ENCODE measurements at places on chromosomes 2 and 18. TPM values are rescaled to one million over a fixed set of nuclear protein-coding genes. Genes with fewer than 3 reads are reported as not detected.

- no peak for DNase-seq
Observed at GRCh38 chr2:17544256-17544655, 3.8 kb downstream of the VSNL1 start.

GRCh38 chr2:120044336-120044735, 31.5 kb downstream of the EPB41L5 start:
- DNase-seq = no peak

- DNase-seq = no peak
Observed at GRCh38 chr2:70830366-70830765, 5.2 kb downstream of the CD207 start.

- DNase-seq = no peak
Observed at GRCh38 chr2:28358668-28359201, 33.9 kb upstream of the FOSL2 start.

DNA sequence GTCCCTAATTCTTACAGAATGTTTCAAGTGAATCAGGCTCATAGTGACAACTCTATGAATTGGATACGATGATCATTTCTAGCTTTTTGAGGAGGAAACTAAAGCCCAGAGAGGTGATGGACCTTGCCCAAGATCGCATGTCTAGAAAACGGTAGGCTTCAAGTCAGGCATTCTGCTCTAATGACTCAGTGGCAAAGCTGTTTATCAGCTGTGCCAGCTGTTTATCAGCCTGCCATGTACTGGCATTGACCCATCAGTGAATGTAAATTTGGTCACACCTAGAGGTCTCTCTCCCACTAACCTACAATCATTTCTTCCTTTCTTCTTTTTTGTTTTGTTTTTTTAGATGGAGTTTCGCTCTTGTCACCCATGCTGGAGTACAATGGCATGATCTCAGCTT, 6.1 kb upstream of the DAW1 start:
- DNase-seq = no peak

SAG gene
- not detected for polyA plus RNA-seq

DNA sequence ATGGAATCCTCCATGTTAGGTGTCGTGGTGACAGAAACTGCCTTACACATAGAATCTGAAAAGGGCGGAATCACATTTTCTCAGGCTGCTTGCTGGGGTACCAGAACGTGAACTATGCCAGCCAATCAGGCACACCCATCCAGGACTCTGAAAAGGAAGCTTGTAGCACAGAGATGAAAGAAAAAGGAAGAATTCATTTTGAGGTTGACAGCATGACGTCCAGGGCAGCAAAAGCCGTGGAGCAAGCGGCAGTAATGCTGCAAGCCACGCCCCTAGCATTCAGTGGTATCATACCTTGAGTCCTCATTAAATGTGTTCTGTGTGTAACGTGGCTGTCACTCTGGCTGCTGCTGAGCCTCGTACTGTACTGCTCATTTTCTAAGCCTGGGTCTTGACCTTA, 304.0 kb downstream of the DYSF start:
- DNase-seq = no peak

INO80B gene
- polyA plus RNA-seq = 4.8 TPM

MAPK4 gene
- polyA plus RNA-seq = not detected

DNA sequence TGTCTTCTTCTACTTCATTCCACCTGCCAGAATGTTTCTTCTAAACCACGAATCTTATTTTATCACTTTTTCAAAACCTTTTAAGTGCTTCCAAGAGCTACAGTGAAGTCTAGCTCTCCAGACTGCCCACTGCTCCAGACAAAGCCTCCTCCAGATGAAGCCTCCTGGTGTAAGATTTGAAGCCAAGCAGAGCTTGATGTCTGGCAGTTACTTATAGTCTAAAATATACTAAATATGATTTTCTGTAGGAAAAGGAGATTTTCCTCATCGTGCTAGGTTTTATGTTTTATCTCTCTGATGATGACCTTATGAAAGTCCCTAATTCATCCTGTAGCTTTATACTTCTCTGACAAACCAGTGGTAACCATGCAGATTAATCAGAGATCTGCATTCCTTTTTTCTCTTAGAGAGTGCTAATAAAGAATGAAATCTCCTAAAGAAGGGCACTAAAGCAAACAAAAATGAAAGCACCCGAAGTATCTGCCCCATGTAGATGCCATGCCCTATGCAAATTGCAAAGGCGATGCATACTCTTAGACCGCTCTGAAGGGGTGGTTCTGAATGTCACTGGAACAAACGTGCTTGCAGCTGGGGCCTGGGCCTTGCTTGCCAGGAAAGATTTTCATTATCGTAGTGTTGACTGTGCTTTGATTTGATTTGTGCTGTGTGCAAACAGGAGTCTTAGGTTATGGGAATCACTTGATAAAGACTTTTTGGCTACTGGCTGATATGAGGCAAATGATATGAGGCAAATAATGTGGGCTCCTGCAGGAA, 314.2 kb downstream of the PID1 start:
- DNase-seq = no peak

DNA sequence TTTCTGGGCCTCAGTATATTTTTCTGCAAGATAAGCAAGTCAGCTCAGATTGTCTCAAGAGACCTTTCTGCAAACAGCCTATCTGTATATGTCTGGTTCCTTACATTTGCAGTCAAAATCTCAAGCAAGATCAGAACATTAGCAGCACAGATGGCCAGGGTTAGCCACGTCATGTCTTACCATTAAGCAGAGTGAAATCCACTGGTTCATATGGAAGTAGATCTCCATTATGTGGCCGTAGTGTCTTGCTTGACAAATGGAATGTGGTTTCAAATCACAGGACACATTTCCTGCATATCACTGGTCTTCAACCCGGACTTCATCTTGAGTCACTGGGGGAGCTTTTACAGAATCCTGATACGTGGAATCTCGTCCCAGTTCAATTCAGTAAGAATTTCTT, 500.2 kb downstream of the FBXO15 start:
- DNase-seq = no peak

SLC11A1 gene
- not detected for polyA plus RNA-seq

- DNase-seq = no peak
Observed at GRCh38 chr2:156944871-156945270, 312.6 kb upstream of the GALNT5 start.

- DNase-seq = no peak
Observed at GRCh38 chr18:53458268-53458667, 766.2 kb downstream of the MBD2 start.

DNA sequence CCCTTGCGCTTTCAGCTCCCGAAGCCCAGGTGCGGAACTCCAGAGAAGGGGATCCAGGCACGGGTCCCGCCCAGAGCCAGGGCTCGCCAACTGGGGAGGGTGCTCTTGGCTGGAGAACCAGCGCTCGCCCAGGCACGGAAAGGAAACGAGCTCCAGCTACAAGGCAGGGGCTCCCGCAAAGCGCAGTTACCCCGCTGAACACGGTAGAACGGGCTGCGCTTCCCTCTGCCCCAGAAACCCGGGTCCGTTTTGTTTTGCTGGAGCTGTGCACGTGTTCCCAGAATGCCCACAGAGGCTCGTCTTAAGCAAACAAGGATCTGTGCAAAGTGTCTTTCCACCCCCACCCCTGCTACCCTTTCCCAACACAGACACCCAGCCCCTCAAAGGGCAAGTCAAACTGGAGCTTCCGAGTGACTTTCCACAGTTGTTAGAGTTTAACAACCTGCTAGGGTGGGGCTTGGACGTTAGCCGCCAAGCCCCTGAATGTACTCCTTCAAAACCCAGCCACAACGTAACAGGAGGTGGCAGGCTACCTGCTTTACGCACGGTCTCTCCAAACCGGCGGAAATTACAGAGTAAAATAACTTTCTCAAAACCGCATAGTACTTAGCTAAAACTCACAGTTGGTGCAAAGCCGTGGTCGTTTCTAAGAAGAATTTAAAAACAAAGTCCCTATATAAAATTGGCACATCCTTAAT, 775 bp downstream of the RNF125 start:
- no peak for DNase-seq

GRCh38 chr2:177551989-177552421, 159.4 kb downstream of the AGPS start:
- no peak for DNase-seq

GRCh38 chr2:105822186-105822585, 77.5 kb downstream of the NCK2 start:
- no peak for DNase-seq

DNA sequence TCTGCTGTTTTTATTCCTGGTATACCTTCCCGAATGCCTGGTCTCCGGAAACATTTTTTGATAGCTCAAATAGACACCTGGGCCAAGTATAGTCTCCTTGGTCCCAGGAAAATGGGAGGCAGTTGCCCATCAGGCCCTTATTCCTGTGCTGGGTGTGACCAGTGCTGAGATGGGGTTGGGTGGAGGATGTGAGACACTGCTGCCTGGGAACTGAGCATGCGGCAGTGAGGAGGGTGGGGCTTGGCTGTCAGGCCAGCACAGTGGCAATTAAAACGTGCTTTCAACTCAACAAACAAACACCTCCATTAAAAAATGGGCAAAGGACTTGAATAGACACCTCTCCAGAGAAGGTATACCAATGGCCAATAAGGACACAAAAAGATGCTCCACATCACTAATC, 12.5 kb downstream of the KLHL29 start:
- no peak for DNase-seq

DNA sequence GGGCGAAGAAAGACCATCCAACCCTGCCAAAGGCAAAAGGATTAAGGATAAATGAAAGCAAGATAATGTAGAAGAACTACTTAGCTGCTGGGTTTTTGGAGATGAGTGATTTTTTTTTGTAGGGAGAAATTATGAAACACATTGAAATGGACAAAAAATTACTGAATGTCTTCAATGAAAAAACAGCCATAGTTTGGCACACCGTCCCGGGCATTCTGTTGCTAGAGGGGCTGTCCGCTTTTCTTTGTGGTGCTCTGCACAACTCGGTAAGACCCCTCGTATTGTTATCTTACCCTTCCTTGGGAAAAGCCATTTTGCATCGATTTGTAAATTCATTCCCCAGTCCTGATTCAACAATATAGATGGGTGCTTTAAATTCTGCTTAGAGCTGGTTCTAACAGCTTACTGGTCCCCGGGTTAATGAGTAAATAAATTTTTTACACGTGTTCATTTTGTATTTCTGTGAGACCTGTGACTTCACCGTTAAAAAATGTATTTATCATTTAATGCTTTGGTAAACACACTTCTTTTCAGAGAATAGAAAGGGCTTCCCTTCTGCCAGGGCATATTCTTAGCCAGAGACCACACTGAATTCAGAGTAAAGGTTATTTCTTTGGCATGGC, 912 bp upstream of the LAPTM4A start:
- DNase-seq = no peak

ANO7 gene
- polyA plus RNA-seq = 0.40 TPM

LDAH gene
- 25.5 TPM for polyA plus RNA-seq

- no peak for DNase-seq
Observed at GRCh38 chr2:179255129-179255528, 9.5 kb downstream of the SESTD1 start.

HOXD3 gene
- not detected for polyA plus RNA-seq

GRCh38 chr2:96898641-96899412, 28.9 kb upstream of the SEMA4C start:
- DNase-seq = no peak

GRCh38 chr2:216829533-216829932, 30.3 kb downstream of the TNP1 start:
- no peak for DNase-seq

DNA sequence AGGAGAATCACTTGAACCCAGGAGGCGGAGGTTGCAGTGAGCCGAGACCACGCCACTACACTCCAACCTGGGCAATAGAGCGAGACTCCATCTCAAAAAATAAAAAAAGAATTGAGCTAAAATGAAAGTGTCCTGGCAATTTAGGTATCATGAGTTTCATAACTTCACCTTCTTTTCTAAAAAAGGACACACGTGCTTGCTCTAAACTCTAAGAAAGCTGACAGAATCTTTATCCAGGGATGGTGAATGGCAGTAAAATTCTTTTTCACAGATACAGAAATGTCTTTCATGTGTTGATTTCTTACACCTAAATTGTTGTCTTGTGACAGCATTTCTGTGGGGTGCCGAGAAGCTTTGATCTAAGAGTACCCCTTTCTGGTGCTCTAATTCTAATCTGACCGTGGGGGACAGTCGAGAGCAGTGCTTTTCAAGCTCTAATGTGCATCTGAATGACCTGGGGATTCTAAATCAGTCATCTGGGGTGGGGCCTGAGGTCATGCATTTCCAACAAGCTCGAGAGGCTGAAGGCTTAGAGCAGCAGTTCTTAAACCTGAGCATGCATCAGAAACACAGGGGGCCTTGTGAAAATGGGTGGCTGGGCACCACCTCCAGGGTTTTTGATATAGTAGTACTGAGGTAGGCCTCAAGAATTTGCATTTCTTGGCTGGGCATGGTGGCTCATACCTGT, 42.1 kb upstream of the REL start:
- DNase-seq = no peak

GRCh38 chr2:190794377-190794776, 86.2 kb upstream of the GLS start:
- DNase-seq = no peak

- no peak for DNase-seq
Observed at GRCh38 chr2:9017411-9017810, 13.9 kb upstream of the MBOAT2 start.

RAX gene
- not detected for polyA plus RNA-seq

DNA sequence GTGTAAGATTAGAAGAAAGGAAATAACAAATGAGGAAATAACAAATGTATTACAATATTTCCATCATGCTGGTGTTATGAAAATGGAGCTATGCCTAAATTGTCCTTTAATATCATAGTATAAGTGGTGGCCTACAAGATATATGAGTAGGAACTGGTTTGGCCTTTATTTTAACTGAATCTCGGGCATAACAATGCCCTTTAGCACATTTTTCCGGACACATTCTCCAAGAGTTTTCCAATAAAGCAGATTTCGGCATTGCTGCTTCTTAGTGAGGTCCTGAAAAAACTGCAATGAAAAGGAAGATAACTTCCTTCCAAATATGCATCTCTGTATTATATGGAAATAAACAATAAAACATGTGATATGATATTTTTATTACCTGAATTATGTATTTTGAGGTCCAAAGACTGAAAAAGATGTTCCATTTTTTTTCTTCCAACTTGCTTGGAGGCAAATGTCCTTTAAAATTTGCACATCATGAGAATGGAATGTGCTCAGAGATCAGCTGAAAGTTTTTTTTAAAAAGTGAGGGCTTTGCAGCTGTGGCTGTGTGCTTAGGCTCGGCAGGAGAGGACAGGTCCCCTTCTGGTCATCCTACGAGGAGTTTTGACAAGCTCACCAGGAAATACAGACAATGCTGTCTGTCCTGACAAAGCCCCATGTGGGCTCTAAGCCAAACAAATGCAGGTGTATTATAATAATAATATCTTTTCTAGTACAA, 132.3 kb upstream of the RND3 start:
- DNase-seq = no peak

DNA sequence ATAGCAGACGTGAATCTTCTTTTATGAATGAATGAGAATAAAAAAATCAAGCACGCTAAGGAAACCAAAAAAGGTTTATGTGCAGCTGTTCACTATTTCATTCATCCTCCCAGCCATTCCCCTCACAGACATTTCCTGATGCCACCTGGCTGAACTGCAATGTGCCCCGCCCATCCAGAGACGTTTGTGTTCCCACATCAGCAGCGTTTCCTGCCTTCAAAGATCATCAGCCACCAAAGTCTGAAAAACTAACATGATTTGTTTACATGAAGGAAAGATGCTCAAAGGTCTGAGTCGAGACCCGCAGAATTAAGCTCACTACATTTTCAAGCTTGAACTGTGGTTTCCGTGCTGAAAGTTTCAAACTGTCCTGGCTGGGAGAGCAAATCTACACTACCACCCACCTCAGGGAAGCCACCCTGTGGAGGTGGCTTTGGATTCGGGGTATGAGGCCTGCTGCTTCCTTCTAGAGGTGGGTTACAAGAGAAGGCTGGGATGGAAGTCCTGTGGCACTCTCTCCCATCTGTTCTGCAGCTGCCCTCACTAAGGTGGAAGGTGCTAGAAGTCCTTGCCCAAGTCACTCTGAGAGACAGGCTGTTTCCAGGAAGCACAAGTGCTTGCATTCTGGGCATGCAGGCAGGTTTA, 201.3 kb upstream of the OSR1 start:
- no peak for DNase-seq

Measured in AG04450 (cell line).